Activated naive CD4-positive, alpha-beta T cell treated with Interleukin-2 at 50 U/mL for 16 hours (primary cell): ENCODE measurements at places on chromosomes 11 and 22.

DNA sequence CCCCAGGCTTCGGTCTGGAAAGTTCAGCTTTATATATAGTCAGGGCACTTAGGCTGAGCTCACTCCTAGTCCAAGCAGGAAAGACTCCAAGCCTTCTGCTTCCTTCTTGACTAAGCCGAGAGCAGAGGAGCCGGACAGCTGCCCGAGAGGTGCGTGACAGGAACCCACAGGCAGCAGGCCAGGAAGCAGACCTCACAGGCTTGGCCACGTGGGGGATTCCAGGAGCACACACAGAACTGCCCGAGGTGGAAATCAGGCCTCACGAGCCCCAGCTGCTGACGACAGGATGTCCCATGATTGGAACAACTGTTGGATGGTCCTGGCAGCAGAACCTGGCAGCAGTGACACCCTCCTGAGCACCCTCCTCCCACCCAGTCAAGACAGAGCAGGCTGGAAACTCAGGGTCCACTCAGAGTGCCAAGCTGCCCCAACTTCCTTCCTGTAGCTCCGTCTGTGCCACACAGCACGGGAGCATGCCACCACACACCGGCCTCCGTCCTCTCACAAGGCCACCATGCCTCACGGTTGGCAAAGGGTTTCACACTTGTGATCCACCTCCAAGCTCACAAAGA, 5.4 kb downstream of the PLA2G6 start:
- peak; percentile 27 for DNase-seq

GRCh38 chr11:17386331-17387084, 2.0 kb downstream of the KCNJ11 start:
- DNase-seq = peak; percentile 50

GRCh38 chr11:13962562-13963168, at the start of gene SPON1:
SPON1 (plus strand) TSS chr11:13962723; CDS start chr11:13962905, 182 bp downstream.
- peak; percentile 49 for DNase-seq

DNA sequence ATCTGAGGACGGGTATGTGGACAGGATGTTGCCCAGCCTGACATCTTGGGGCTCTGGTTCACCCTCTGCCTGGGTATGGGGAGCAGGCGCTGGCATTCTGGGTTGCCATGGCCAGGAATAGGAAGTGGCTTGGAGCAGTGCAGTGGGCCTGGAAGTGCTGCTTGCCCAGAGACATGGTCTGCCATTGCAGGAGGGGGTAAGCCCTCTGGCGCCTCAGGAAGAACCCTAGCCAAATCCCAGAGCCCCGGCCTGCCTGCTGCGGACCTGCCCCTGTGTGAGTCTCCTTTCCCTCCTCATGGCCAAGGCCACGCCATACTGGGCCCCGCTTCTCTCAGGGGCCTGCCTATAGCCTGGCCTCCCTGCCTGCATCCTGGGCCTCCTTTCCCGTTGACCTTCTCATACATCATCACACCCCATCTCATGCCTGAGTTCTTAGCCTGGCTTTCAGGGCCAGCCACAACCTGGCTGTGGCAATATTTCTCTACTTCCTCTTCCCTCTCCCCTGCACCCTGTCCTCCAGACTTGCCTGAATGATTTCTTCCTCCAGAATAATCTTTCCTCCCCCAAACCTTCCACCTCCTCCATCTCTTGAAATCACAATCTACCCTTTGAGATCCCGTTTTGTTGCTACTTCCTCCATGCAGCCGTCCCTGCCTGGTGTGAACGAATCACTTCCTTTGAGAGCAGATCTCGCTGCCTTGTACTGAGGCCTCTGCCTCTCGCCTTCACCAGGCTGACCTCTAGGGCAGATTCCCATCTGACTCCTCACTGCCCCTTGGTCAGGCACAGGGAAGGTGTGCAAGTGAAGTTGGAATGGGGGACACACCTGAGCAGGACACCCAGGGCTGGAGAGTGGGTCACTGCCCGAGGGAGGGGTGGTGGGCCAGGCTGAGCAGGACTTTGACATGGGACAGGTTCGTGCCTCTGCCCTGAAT, 5.2 kb downstream of the CAPN5 start:
- no peak for DNase-seq

- no peak for DNase-seq
These were observed 7.1 kb upstream of the MYBPC3 start for GRCh38 chr11:47359586-47359985.

DNA sequence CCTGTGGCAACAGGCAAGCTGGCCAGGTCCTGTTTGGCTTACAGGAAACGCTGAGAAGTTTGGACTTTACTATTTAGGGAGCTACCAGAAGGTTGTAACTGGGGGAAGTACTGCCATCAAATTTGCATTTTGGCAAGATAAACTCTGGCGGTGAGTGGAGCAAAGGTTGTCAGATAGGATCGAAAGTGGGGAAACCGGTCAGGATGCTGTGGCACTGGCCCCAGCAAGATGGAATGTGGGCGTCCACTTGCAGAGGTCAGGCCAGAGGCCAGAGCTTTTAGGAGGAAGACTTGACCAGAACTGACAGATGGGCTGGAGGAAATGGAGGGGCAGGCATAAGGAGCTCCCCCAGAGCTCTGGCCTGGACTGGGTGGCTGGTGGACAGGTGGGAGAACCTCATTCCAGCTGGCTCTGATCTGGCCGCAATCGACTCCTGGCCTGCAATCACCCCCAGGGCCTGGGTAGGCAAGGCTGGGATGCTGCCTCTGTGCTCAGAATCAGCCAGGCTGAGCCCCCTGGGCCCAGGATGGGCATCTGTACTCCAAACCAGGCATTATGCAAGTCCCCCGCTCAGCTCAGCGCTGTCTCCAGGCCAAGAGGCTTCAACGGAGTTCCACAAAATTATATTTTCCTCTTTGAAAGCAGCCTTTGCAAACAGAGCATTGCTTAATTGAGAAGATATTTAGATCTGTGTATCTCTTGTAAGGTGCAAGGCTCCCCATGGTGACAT, 178.3 kb upstream of the NECTIN1 start:
- no peak for DNase-seq

GRCh38 chr11:111469200-111469599, 43.0 kb downstream of the BTG4 start:
- DNase-seq = no peak

- no peak for DNase-seq
These were observed 21.0 kb downstream of the PPIL2 start for GRCh38 chr22:21686634-21687393.

GRCh38 chr22:20530368-20531153, 23.2 kb downstream of the MED15 start:
- DNase-seq = no peak

GRCh38 chr11:117385906-117386305, 58.3 kb downstream of the CEP164 start:
- no peak for DNase-seq

GRCh38 chr11:60984149-60984548, 12.7 kb downstream of the CD6 start:
- no peak for DNase-seq

DNA sequence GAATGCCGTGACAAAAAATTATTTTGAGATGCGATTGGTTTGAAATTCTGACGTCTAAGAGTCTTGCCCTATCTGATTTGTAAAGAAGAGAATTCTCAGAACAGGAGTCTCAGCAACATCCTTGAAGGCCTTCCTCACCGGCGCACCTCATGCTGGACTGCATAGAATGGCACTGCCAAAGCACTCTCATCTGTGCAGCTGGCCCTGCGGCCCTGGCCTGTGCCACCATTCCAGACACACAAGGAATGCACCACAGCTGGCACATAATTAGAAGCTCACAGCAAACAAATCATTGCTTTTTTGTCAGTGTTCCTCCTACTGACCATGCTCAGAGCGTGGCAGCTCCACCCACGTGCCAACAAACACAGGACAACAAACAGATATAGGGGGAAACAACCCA, 166.0 kb downstream of the KIRREL3 start:
- DNase-seq = no peak

DNA sequence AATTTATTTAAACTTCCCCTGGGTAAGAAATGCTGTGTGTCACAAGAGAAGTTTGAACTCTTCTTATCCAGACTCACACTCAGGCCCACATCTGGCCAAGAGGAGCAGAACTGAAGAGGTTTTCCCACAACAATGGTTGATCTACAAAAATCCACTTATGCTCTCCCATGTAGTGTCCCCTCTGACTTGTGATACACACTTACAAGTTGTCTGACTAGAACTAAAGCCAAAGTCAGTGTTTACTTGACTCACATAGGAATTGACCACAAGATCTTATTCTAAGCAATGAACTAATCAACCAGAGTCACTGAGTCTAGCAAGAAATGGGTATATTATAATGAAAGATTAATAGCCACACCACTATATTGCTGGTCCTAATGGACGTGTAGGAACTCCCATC, 133.0 kb downstream of the ATG16L2 start:
- DNase-seq = no peak

- DNase-seq = no peak
These were observed 29.3 kb upstream of the PAMR1 start for GRCh38 chr11:35554491-35555437.

DNA sequence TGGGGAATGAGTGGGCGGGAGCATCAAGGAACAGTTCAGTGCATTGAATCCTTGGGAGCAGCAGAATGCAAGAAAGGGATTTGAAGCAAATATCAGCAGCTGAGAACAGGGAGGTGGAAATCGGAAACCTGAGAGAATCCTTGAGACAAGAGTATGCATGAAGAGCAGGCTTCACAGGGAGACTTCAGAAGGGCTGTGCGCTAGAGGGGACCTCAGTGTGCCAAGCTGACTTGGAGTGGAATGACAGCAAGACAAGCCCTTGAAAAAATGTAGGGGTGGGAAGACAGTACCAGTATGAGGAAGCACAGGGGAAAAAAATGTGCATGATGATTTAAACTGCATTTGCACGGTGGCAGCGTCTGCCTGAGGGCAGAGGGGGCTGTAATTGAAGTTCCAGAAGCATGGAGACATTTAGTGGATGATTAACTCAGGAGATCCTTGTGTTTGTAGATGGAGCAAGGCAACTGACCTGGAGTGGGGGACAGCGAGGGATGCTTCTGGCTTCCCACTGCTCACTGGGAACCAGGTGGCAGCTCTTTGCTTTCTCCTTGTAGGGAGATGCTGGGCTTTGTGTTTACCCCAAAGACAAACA, 204.9 kb upstream of the PLET1 start:
- DNase-seq = no peak

- no peak for DNase-seq
These were observed 4.2 kb downstream of the CCND1 start for GRCh38 chr11:69644962-69645675.

DNA sequence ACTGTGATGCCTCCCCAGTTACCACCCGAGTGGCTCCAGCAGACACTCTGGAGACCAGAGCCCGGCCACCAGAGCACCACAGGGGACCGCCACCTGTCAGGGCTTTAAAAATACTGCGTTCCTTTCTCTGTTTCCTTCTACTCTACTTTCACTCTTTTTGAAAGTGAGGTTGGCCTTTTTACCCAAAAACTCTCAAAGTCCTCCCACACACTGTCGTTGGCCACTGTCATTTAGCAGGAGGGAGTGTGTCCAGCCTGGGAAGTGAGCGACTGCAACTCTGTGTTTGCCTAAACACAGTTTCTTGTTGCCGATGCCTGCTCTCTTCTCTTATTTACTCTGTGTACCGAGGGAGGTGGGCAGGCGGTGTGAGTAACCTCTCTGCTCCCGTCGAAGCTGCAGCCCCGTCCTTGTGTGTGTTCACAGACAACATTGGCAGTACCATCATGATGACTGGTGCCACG, 90.8 kb upstream of the CLDN5 start:
- DNase-seq = no peak

DNA sequence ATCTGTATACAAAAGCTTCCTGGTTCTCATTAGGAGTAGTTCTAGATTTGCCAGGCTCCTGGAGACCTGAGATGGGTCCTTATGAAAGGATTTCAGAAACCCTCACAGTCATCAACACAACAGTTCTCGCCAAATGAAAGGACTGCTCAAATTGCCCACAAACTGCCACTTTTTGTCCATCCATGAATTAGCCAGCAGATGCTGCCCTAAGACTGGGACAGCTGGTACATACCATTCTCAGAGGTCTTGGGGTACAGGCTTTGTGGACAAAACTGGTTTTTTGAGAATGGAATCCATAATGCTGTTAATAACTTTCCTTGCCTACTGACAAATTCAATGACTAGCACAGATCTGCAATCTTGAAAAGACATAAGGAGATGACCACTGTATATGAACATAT, 23.4 kb upstream of the BDNF start:
- no peak for DNase-seq

GRCh38 chr22:22681221-22681739, 36.9 kb downstream of the GGTLC2 start:
- no peak for DNase-seq

- DNase-seq = no peak
These were observed 38.9 kb upstream of the SCUBE2 start for GRCh38 chr11:9130297-9130696.

DNA sequence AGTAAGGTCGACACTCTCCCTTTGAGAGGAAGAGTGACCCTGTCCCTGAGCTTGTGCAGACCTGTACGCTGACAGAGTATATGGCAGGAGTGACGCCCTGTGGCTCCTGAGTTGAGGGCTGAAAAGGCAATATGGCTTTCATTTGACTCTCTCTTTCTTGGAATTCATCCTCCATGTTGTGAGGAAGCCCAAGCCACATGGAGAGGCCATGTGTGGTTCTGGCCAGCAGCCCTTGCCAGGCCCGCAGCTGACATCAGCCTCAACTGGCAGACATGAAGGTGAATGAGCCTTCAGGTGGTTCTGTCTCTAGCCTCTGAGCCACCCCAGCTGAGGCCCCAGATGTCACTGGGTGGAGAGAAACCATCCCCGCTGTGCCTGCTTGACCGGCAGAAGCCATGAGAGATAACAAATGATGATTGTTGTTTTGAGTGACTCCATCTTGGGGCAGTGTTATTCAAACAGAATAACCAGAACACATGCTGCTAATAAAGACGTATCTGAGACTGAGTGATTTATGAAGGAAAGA, 31.9 kb downstream of the SMIM38 start:
- DNase-seq = no peak

GRCh38 chr22:23106906-23107367, 34.9 kb downstream of the RSPH14 start:
- no peak for DNase-seq

- no peak for DNase-seq
These were observed 120.8 kb upstream of the POU2AF2 start for GRCh38 chr11:111124724-111125123.

GRCh38 chr11:33778675-33779074, 4.4 kb upstream of the FBXO3 start:
- no peak for DNase-seq

DNA sequence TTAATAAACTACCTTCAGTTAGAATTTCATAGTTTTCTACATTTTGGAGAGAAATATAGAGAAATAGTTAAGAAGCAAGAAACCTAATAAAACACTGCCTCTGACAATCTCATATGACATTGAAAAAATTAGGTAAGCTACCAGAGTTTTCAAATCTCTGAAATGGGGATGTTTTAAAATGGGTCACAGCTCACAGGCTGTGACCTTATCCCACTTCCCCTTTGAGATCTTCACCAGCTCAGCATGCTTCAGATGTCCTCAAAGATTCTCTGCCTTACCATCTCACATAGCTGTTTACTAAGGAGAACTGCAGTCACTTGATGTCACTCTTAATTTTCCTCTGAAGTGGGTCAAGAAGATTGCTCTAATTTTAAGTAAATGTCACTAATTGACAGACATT, 717.8 kb downstream of the JRKL start:
- DNase-seq = no peak

GRCh38 chr22:43183496-43184277, 3.2 kb downstream of the TTLL12 start:
- DNase-seq = no peak
